ENCODE measurements at places on chromosomes 5 and 9. TPM values are rescaled to one million over a fixed set of nuclear protein-coding genes. Genes with fewer than 3 reads are reported as not detected.

DNA sequence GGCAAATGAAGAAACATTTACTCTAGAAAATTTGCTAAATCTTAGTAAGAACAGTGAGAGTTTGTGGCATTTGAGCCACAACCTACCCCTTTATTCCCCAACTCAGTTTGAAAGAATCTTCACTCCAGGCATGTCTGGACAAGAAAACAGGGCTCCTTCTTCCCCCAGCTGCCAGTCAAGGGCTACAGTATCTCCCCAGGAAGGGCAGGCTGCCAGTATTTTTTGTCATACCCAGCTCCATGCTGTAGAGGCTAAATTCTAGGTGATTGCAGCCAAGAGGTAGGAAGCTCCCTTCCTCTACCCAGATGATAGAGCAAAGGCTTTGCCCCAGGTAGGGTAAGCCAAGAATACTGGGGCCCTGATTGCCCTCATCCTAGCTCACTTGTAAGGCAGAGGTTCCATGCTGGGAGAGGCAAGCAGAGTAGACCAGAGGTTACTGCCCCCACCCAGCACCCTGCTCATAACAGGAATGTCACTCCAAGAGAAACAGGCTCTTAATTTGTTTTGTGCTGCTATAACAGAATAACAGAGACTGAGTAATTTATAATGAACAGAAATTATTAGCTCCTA lies 20.0 kb upstream of the GRPEL2 start:
- DNase-seq, result no peak

GRCh38 chr9:110900456-110900855 lies 137.8 kb downstream of the LPAR1 start:
- no peak for DNase-seq

GRCh38 chr5:111488353-111488752 lies 24.0 kb downstream of the STARD4 start:
- DNase-seq, result no peak

TPRN gene
- 19.6 TPM for polyA plus RNA-seq

TAF11L10 gene
- polyA plus RNA-seq, result not detected

KCNV2 gene
- not detected for polyA plus RNA-seq
